ENCODE measurements at places on chromosomes 3 and 15.

- peak; percentile 65 for DNase-seq
These were observed at the start of gene CORO2B for GRCh38 chr15:68578980-68579935. Gene CORO2B, plus strand, starts transcription at chr15:68578993. Its CDS starts 270 bp downstream, at chr15:68579263.

DNA sequence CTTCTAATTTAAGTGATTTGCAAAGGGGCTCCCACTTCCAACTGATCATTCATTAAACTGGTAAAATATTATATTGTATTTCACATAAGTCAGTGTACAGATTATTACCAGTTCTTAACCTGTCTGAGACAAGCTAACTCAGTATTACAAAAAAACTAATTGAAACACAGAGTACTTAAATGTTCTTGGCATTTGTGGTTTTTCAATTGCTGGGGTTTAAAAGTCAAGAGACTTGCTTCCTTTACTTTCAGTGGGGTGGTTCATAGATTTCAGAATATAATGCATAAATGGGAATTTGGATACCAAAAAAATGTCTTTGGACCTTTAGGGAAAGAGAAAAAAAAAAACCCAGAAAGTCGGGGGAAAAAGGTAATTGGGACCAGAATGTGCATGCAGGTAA is 85.0 kb downstream of the ATP10A start:
- DNase-seq: no peak

DNA sequence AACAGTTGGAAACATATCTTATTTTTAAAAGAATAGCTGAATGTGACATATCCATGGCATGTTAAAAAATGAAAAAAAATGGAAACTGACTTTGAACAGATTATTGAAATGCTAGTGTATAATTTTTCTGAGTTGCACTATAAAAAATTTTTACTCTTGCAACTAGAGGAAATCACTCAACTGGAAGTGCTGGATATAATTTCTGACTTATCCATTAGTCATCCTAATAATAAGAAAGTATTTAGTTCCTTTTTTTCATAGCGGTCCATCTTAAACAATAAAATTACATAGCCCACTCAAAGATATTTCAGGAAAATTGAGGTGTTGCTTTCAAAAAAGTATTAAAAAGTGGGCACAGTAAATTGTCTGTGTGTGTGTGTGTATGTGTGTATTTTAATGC is 80.7 kb downstream of the MBNL1 start:
- no peak for DNase-seq

- DNase-seq: peak; percentile 50
These were observed 67.6 kb downstream of the NLGN1 start for GRCh38 chr3:173465112-173465511.

DNA sequence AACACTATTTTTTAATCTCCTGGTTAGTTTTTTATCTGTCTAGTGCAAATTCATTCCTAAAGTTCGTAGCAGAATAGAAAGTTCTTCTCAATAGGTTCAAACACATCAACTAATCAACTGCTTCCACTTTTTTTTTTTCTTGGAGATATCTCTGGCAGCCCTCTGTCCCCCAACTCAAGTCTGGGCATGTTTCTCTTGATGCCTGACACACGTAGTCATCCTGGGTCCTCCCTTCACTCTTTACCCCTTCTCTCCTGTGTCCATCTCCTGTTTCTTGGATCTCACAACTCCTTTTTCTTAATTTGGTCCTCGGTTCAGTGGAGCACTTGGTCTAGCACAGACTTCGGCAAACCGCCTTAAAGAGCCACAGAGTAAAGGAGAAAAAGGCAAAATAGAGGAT is 14.4 kb downstream of the TNFAIP8L3 start:
- no peak for DNase-seq

DNA sequence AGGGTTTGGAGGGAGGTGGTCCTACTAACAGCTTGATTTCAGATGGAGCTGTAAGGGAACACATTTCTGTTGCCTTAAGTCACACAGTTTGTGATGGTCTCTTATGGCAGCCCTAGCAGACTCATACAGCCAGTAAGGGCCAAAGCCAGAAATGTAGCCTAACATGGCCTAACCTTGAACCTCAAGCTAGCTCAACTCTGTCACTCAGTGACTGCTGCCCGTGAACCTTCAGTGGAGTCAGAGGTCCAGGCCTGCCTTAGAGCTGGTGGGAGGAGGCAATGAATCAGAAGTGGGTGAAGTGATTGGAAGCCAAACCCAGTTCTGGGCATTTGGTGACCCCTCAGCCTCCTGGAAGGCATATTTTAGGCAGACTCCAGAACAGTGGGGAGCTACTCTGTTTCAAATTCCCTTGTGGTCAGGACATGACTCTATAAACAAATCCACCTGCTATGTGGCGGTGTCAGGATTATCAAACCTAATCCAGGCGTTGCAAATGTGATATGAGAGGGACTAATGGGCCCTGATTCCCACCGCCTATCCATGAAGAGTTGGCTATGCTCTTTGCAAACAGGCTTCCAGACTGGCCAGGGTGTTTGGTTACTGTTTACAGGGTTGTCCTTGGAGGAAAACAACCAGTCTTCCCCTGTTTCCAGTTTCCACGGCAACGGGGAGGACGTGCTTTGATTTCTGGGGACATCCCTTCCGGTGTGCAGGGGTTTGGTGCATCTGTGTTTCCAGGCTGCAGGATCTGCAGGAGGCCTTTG is 105.9 kb upstream of the AGBL1 start:
- DNase-seq: no peak

GRCh38 chr3:175985781-175986180 is 1126.6 kb downstream of the NAALADL2 start:
- no peak for DNase-seq

DNA sequence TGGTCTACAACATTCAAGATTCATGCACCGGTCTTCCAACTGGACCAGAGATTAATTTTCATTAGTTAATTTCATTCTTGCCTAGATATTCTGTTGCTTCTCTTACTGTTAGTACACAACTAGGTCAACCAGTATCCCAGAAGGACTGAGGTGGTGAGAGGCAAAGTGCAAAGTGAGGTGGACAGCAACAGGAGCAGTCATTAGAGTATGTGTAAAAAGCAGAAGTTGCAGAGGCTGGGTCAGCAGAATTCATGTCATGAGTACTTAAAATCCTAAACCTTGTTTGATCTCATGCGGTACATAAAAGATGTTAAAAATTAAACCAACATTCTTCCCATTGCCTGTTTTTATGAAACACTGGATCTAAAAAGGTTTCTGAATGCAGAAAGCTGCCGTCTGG is 46.7 kb downstream of the PARP14 start:
- no peak for DNase-seq

DNA sequence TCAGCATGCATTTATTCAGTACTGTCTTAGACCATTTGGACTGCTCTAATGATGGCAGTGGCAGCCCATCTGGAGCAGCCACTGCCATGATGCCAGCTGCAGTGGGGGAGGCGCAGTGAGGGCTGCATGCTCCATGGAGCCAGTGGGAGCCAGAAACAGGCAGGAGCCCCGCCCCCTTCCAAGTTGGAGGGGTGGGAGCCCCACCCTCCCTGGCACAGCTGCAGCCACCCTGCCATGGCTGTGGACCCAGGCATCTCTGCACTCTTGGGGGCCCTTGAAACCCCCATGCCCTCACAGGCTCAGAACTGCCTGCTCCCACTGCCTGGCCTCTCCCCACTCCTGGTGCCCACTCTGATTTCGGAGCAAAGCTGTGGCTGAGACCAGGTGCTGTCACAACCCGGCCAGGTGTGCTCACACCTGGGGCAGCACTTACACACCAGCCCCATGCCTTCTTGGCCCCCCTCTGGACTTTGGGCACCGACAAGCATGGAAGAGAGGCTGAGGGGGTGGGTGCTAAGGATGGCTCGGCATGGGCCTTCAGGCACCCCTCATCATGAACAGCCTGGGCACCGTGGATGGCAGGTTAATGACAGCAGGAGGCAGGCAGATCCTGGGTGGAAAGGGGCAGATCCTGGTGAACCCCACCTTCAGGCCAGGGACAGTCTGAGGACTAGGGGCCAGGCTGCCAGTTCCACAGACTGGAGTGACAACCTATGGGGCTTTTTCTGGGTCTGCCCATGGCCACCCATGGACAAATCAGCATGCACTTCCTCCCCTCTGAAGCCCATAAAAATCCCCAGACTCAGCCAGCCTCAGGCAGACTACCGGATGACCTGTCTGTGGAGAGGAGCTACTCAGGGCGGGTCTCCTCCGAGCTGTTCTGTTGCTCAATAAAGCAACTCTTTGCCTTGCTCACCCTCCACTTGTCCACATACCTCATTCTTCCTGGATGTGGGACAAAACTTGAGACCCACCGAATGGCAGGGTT is 18.3 kb downstream of the TBC1D21 start:
- no peak for DNase-seq

GRCh38 chr3:47909607-47910006 is 106.6 kb downstream of the MAP4 start:
- no peak for DNase-seq

DNA sequence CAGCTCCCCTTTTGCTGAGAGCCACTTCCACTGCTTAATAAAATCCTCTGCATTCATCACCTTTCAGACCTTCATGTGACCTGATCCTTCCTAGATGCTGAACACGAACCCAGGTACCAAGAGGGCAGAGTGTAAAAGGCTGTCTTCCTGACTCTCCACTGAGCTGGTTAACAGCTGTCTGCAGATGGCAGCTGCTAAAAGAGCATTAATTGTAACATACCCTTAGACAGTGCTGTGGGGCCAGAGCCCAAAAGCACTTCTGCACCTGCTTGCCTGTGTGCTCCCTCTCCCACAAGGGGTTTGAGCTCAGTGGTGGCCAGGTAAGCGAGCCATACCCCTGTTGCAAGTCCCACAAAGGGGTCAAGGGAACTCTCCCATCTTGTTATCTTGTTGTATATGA is 187.3 kb downstream of the UBE2E2 start:
- DNase-seq: no peak

- DNase-seq: no peak
These were observed 261.6 kb downstream of the SHQ1 start for GRCh38 chr3:72586694-72587093.

- no peak for DNase-seq
These were observed 94.5 kb downstream of the WNT7A start for GRCh38 chr3:13785351-13785750.

- DNase-seq: no peak
These were observed 2.9 kb downstream of the CORO2B start for GRCh38 chr15:68581725-68582124.

DNA sequence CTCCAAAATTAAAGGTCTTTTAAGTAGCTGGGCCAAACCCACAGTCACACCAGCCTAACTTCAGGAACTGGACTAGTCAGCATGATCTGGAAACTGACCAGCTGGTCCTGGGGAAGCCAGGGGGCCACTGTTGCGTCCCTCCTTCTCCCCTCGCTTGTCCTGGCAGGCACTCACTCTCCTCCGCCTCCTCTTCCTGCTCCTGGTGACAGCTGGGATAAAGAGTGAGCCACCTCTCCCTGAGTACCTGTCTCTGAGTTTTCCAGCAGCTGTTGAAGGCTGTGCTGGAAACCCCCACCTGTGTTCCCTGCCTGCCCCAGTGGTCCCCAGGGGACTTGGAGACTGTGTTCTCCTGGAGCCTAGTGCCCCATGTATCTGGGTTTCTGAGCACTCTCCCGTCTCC is 56.0 kb downstream of the FGD5 start:
- no peak for DNase-seq

Data from AG20443 (cell line).